ENCODE measurements at places on chromosomes 2 and 18.

DNA sequence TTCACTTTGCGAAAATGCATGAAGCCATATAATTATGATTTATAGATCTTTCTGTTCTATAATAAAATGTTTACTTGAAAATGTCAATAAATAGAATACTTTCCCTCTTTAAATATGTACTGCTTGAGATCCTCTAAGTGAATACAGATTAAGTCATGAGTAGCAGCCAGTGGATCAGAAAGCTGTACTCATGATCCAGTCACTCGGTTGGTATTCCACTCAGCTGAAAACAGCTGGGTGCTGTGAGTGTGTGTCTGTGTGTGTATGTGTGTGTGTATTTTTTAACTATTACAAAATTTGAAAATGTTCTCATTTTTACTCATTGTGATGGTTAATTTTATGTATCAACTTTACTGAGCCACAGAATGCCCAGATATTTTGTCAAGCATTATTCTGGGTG lies 141.6 kb upstream of the CYP26B1 start:
- DNase-seq: no peak

DNA sequence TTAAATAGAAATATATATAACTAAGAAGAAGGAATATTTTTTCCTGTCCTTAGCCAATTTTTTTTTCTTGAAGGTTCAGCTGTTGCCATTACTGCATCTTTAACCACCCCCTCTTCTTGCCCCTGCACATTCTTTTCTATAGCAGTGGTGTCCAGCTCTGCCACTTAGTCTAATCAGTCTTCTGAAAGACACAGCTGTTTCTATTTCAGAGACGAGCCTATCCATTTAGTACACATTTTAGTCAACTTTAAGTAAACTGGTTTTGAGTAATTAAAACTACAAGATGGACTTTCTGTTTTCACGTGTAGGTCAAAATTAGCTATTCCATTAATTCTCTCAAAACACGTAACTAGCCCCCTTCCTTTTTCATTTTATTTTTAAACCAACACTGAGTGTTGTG lies 21.0 kb downstream of the SPOPL start:
- DNase-seq: no peak

GRCh38 chr18:13319629-13320028 lies 101.1 kb downstream of the LDLRAD4 start:
- DNase-seq: no peak

- no peak for DNase-seq
Observed at GRCh38 chr2:48238381-48238780, 291.6 kb upstream of the STON1 start.

DNA sequence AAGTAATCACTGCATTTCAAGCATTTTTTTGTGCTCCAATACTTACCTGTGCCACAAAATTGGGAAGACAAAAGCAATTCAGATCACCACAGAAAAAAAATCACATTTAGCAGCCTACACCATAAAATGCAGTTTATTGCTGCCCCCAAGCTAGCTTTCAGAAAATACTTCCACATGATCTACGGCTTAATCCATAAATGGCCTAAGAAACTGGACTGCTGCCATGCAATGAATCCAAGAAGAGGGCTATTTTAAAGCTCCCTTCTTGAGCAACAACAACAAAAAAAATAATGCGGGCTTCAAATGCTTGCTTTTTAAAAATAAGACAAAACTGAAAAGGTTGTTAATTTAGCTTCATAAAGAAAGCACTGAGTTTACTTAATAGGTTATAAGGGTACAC lies 272.3 kb downstream of the RAD51AP2 start:
- no peak for DNase-seq

DNA sequence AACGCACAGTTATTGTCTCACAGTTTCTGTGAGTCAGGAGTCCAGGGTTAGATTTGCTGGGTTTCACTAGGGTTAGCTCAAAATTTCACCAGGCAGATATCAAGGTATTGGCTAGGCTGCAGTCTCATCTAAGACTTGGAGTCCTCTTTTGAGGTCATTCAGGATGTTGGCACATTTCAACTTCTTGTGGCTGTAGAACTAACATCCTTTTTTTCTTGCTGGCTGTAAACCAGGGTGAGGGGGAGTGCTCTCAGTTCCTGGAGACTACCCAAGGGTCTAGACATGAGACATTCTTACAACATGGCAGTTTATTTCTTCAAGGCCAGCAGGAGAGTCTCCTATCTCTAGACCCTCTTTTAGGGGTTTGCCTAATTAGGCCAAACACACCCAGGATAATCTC lies 12.8 kb upstream of the CAVIN2 start:
- no peak for DNase-seq

GRCh38 chr2:158795195-158795924 lies at the start of gene DAPL1:
Gene DAPL1, plus strand, starts transcription at chr2:158795317. Its CDS starts 56 bp downstream, at chr2:158795373.
- DNase-seq: no peak

DNA sequence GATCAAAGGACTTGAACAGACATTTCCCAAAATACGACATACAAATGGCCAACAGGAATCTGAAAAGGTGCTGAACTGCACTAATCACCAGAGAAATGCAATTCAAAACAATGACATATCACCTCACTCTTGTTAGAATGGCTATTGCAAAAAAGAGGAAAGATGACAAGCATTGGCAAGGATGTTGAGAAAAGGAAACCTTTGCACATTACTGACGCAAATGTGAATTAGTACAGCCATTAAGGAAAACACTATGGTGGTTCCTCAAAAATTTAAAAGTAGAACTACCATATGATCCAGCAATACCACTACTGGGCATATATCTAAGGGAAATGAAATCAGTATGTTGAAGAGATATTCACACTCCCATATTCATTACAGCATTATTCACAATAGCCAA lies 57.7 kb upstream of the ASPRV1 start:
- DNase-seq: no peak

DNA sequence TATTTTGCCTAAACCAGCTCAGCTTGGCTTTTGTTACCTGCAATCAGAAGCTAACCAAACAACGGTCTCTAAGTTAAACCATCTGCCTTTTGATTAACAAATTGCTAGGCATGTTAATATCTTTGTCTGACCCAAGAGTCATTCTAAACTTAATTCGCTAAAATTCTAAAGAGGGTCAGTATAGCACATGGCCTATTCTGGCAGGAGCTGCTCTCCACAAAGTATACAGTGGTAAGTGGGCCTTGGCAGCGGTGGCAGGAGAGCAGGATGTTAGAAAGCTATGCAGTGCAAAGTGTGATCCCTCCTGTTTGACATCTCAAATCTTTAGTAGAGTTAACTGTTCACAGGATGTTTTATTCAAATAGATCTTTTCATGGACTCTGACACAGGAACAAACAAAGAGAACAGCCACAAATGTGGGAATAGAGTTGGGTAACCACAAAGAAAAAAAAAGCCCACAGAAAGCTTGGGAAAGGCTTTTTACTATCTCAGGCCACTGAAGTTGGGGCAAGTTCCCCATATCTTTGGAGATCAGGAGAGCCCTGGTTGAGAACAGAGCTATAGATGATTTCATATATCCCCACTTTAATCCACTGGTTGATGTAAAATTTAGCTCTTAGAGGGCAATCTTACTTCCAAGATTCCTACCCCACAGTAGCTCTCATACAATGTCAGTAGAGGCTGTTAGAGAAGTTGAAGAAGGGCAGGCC lies 10.6 kb downstream of the CFAP210 start:
- DNase-seq: no peak
